ENCODE measurements at places on chromosomes 4 and X.

GRCh38 chr4:80173401-80173800 is 23.9 kb upstream of the PRDM8 start:
- DNase-seq, result peak; percentile 41

DNA sequence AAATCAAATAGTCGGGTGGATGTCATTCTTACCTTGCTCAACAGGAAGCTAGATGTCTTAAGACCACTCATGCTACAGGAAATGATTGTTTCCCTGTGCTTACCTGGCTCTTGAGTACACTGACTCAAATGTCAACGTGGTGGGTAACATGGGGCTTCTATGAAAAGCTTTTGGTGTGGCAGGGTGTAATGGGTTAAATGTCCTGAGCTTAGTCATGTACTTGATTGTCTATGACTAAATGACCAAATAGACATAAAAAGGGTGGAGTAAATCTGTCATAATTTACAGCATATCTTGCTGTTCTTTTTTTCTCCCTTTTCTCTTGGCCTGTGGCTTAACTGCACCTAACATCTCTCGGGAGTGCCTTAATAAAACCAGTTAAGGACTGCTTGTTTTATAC is 44.9 kb downstream of the CCNG2 start:
- DNase-seq, result no peak

GRCh38 chr4:40916880-40917279 is 167.1 kb downstream of the NSUN7 start:
- DNase-seq, result no peak

GRCh38 chr4:16125571-16126445 is 42.0 kb upstream of the PROM1 start:
- DNase-seq, result no peak

GRCh38 chr4:110198049-110198434 is 373 bp downstream of the ELOVL6 start:
- DNase-seq, result no peak

GRCh38 chr4:181618896-181619295 is 624.3 kb upstream of the TENM3 start:
- DNase-seq, result no peak

DNA sequence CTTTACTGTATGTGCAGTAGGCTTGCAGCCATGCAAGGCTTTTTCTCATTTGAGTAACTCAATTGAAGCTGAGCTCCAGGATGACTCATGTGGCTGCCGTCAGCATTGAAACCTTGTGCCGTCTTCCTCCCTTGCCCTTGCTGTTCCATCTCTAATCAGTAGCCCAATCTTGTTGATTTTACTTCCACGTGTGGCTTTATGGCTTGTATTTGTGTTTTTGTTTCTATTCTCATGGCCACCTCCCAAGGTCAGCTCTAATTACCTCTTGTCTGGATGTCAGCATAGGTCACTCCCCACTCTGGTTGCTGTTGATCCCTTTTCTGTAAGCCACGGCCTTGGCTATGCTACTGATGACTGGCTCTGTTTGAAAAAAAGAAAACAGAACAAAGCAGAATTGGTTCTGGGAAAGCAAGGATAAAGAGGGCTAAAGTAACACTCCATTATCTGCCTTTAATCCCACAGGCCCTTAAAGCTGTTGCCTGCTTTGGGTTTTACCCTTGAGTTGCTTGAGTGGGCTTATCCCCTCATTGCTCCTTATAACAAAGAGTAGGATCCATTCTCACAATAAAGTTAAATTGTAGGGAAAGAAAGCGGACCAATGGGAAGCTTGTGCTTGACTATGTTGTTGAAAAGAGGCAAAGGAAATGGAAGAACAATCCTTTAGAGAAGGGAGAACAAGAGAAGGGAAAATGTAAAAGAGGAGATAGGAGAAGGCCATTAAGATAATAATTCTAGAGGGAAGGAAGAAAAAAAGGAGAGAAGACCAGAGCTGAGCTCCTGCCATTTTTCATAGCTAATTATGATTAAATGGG is 173.9 kb upstream of the PGRMC2 start:
- DNase-seq, result no peak

- DNase-seq, result no peak
Observed at GRCh38 chr4:182310316-182310715, 67.1 kb downstream of the TENM3 start.

GRCh38 chr4:7771541-7772507 is 167.8 kb downstream of the AFAP1 start:
- no peak for DNase-seq

GRCh38 chr4:60709061-60709460 is 491.1 kb upstream of the ADGRL3 start:
- no peak for DNase-seq

DNA sequence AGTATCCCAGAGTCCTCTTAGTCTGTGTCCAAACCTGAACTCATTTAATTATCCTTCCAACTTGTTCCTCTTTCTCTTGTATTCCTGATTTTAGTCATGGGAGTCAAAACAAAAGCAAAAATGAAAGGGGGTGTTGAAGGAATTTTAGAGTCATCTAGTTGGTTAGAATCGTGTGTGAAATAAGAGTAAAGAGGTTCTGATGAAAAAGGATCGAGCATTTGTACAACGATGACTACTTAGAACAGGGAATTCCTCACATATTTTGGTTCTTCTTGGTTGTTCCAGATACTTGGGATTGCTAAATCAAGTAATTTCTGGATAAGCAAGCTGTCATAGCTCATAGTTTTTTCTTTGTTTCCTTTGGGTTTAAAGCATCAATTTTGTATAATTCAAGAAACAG is 194.4 kb downstream of the BCOR start:
- no peak for DNase-seq

DNA sequence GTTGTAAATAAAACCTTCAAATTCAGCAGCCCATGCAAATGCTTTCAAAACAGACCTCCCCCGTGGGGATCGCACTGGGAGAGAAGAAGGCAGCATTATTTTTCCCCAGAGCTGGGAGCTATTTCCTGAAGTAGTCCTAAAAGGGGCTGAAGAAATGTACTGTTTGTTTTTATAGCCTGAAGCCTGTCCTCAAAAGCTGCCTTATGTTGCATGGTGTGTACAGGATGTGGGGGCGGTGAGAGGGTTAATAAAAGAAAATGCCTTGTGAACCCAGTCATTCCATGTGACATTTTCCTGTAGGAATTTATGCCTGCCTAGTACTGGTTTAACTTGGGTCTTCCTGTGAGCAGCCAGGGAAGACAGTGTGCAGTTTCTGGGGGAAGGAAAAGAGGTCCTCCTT is 144.1 kb downstream of the SOWAHB start:
- no peak for DNase-seq
